Activated T-cell treated with anti-CD3 and anti-CD28 coated beads for 4 hours (primary cell): ENCODE measurements at places on chromosomes 1 and 21.

GRCh38 chr1:103353391-103353790 lies 172.1 kb upstream of the RNPC3 start:
- DNase-seq: no peak

DNA sequence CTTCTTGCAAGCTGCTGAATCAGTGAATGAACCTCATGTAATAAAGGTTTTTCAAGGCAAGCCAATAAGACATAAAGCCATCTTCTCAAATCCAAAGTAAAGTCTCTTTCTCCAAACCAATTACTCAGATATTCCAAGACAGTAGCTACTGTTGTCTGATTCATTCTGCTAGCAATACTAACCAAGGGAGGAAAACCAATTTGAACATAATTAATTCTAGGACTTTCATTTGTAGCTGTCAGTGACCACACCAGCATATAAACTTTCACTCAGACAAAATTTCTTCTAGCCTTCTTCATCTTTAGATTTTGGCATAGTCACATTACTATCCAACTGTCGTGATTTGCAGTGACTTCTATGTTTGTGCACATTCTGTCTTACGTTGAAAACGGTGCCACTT lies 10.5 kb upstream of the INTS3 start:
- no peak for DNase-seq

DNA sequence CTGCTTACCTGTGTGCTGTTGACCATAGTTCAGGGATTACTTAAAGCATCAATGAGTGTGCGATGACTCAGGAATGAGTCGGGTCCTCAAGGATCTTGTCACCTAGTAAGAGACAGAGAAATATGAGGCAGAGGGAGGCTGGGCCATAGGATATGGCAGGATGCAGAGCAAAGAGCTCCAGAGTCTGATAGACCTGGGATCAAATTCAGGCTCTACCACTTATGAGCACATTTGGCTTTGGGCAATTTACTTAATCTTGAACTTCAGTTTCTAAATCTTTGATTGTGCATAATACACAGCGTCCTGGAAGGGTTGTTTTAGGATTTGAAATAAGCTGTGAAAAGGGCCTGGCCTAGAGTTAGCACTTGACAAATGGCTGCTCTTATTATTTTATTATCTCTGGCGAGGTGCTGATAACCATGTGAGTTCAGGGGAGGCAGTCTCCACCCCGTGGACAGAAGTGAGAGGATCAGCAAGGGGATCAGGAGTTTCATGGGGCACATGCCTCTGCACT lies 94.5 kb downstream of the ROR1 start:
- no peak for DNase-seq

- DNase-seq: no peak
Measured at GRCh38 chr1:199723250-199723956, 304.1 kb upstream of the NR5A2 start.

- no peak for DNase-seq
Measured at GRCh38 chr1:64107632-64108031, 95.8 kb upstream of the UBE2U start.

DNA sequence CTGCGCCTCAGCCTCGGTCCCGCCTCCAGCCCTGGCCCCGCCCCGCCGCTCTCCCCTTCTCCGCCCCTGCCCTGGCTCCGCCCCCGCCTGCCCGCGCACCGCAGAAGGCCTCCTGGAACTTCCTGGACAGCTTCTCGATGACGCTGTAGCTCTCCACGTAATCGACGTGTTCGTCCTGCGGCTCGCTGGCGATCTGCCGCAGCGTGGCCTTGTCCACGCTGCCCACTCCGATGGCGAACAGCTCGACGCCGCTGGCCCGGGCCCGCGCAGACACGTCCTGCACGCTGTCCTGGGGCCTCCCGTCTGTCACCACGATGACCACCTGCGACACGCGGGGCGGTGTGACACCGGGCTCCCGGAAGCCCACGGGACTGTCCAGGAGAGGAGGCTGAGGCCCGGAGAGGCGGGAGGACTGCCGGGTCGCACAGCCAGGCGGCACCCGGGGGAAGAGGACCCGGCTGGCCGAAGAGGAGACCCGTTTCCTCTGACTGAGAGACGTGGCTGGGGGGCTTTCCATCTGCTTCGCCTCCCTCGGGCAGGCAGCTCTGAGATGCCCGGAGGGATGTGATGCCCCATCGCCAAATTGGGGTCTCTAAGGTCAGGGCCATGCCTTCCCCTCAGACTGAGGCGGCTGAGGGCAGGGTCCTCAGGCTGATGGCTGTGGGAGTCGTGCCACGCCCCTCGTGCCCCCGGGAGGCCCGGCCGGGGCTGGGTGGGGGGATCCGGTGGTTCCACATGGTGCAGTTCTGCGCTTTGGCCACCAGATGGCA lies 4.6 kb downstream of the MATN1 start:
- peak; percentile 85 for DNase-seq

GRCh38 chr1:40932006-40932405 lies 47.5 kb upstream of the CTPS1 start:
- no peak for DNase-seq

GRCh38 chr1:36419569-36419968 lies 21.9 kb upstream of the LSM10 start:
- no peak for DNase-seq

DNA sequence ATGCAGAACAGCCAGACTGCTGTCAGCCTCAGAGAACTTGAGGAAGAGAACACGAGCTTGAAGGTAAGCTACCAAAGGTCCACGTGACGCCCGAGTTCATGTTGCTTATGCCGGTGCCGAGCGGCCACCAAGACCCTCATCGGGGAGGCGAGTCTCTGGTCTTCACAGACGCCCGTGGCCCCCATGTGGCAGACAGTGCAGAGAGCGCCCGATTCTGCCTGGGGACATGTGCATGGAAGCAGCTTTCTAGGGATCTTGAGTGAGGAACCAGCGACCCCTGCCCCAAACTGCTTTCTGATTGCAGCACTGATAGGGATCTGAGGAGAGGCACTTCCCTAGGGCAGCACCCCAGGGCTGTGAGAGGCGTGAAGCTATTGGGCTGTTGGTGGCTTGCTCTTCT lies 56.3 kb upstream of the DIP2A start:
- no peak for DNase-seq

- no peak for DNase-seq
Measured at GRCh38 chr21:41600961-41601572, 93.1 kb upstream of the TMPRSS2 start.
